ENCODE measurements at places on chromosomes 2 and 18.

- no peak for DNase-seq
Observed at GRCh38 chr2:69170661-69171060, 157.7 kb downstream of the ANTXR1 start.

- DNase-seq: no peak
Observed at GRCh38 chr18:46693996-46694395, 37.0 kb upstream of the LOXHD1 start.

DNA sequence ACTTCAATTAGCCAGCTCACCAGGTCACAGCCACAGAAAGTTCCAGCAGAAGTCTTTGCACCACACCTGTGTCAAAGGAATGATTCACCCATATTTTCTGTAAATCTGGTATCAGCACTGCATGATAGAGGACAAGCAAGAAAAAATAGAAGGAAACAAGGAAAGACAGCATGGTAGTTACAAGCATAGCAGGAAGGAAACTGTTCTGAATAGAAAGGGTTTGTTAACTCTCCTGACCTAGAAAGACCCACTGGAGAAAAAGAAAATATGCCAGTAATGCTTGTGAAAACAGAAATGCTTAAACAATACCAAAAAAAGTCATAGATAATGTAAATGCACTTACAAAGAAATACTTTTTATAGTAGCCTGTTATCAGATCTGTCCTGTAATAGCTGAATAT lies 40.8 kb downstream of the SCRN3 start:
- no peak for DNase-seq

- peak; percentile 19 for DNase-seq
Observed at GRCh38 chr2:113720167-113720566, 36.3 kb downstream of the SLC35F5 start.

DNA sequence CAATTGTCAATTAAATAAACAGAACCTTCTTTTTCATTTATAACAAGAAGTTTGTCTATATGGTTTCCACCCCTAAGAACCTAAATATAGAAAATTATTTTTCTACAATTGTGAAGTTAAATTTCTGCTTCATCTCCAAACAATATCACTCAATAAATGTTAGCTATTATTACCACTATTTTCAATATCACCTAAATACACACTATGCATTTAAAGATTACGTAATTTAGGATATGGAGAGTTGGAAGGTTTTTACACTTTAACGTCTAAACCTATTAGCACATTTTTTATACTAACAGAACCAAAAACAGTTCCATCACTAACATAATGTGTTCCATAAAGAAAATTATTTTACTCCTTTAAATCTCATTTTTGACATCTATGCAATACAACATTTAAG lies 48.0 kb downstream of the ROCK2 start:
- no peak for DNase-seq

GRCh38 chr2:7891312-7891711 lies 790.5 kb upstream of the ID2 start:
- DNase-seq: no peak

DNA sequence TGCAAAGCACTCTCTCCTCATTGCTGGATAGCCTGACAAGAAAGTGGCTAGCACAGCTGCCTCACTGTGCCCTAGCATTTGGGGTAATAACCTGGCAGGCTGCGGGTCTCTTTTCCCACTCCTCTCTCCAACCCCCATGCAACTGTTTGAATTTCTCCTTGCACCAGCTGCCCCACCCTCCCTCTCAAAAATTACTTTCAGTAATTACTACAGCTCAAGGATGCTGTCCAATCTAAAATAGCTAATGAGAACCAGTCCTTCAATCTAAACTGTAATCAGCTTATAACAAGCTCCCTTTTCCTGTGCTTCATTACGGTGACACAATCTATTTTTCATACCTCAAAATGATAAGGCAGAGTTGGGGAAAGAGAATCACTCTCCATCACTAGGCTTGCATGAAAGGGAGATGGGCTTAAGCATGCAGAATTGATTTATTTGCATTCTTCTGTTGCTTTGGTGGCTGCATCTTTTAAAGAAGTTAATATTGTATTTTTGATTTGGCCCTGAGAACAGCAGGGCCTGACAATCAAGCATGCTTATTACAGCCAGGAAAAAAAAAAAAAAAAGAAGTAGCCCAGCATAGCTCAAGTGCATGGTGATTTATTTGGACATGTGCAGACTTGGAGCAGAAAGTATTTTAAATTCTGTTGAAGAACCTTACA lies 881.8 kb downstream of the SLC4A3 start:
- DNase-seq: no peak

DNA sequence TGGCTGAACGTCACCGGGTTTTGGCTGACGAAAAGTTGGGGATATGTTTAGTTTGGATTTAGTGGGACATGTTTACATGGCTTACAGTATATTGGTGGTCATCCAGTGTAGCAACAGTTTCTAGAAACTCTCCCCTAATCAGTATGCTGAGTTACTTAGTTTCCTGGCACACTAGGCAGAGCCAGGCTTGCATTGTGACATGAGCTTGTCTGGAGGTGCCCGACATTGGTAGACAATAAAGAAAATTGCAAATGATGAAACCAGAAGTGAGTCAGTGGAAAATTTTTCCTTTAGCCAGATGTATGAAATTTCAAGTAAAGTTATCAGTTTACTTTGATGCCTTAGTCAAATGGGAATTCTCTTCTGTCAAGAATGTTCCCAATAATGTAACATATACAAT lies 276.1 kb downstream of the RDH14 start:
- no peak for DNase-seq

GRCh38 chr2:96325041-96325883 lies at the start of gene ITPRIPL1:
TSS of gene ITPRIPL1 (plus strand) at chr2:96325317. CDS start at chr2:96325840, 523 bp downstream.
- no peak for DNase-seq

DNA sequence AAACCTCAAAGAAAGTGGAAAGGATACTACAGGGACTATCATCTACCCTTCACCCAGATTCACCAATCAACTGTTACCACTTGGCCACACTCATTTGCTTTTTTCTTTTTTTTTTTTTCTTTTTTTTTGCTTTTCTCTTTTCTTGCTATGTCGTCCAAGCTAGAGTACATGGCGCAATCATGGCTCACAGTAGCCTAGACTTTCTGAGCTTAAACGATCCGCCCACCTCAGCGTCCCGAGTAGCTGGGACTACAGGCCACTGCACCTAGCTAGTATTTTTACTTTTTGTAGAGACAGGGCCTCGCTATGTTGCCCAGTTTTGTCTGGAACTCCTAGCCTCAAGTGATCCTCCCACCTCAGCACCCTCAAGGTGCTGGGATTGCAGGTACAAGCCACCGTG lies 24.0 kb downstream of the BIN1 start:
- no peak for DNase-seq

- no peak for DNase-seq
Observed at GRCh38 chr2:134087371-134087921, 166.4 kb upstream of the MGAT5 start.

- DNase-seq: no peak
Observed at GRCh38 chr18:9814431-9814830, 71.3 kb upstream of the TXNDC2 start.

DNA sequence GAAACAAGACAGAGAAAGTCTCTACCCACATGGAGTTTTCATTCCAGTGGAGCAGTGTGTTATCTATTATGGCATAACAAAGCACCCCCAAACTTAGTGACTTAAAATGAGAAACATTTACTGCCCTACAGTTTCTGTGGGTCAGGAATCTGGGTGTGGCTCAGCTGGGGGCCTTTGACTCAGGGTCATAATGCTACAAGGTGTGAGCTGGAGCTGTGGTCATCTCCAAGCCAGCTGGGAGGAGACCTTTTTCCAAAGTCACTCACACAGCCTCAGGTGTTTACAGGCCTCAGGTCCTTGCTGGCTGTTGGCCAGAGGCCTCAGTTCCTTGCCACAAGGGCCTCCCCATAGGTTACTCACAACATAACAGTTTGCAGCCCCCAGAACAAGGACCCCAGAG lies 169.2 kb downstream of the ETAA1 start:
- no peak for DNase-seq

GRCh38 chr18:74274700-74275099 lies 17.1 kb downstream of the CYB5A start:
- no peak for DNase-seq

GRCh38 chr2:81876624-81877023 lies 1572.1 kb upstream of the LRRTM1 start:
- no peak for DNase-seq

DNA sequence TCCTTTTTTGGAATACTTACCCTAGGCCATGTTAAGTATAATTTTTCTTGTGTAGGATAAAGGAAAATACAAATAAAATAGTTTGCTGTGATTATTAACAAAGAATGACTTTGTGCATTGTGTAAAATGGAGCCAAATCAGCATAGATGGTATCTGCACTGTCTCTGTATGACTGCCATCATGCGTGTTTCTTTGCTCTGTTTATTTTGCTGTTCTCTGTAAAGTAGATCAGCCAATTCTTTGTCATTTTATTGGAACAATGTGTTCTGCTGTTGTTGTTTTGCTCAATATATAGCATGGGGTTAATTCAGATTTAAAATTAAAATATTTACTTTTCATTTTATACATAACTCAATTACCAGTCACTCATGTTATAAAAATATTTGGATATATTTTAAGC lies 181.3 kb upstream of the UBE2E3 start:
- DNase-seq: no peak

- peak; percentile 16 for DNase-seq
Observed at GRCh38 chr2:204357286-204357685, 188.0 kb upstream of the PARD3B start.

GRCh38 chr18:63240531-63241316 lies 78.8 kb downstream of the BCL2 start:
- DNase-seq: no peak

- DNase-seq: no peak
Observed at GRCh38 chr2:15889442-15890123, 50.8 kb upstream of the MYCN start.

GRCh38 chr2:1750933-1751766 lies 6.8 kb upstream of the PXDN start:
- DNase-seq: peak; percentile 57

DNA sequence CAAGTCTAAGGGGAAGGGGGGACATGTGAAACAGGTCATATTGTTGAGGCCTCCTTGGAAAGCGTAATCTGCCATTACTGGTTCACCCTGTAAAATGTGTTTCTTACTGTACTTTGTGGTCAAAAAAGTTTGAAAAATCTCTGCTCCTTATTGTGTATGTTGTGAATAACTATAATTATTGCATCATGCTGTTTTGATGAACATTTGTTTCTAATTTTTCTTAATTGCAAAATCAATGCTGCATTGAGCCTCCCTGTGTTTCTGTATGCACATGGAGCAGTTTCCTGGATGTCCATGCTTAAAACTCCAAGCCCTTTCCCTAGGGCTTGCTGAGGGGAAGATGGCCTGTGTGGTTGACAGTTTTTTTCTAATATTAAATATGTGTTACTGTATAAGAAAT lies 158.6 kb downstream of the RNF144A start:
- no peak for DNase-seq

DNA sequence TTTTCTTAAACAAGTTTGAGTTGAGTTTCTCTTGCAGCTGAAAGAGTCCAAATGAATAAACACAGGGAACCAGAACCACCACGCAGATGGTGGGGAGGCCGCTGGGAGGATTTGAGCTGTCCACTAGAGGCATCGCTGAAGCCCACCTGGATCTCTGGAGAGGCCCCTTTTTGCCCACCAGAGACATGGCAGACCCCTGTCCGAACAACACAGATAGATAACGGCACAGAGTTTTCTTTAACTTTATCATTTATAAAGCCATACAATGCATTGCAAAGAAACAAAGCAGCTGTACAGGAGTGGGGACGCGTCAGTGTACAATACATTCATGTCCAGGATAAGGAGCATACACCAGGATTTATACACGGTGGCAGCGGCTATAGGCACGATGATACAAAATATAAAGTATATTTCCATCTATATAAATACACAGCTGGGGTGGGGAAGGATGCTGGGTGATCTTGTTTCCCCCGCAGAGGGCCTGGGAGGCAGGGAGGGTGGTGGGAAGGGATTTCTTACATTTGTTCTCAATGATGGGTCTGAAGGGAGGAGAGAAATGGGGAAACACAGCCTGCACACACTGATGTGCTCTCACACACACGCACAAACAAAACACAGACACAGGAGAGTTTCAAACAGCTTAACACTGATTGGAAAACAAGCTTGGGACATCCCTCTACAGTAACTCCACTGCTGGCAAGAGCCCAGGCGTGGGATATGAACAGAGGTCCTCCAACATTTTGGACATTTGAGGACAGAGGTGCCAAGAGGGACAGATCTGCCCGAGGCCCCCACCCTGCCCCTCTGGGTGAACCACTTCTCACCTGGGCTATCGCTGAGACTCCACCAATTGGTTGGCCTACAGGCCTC lies 203.0 kb downstream of the TNS1 start:
- DNase-seq: no peak

- no peak for DNase-seq
Observed at GRCh38 chr2:145919477-145919876, 1399.6 kb upstream of the ZEB2 start.

- DNase-seq: no peak
Observed at GRCh38 chr2:191870744-191871143, 23.9 kb upstream of the CAVIN2 start.

GRCh38 chr18:62138461-62139235 lies 48.2 kb downstream of the PIGN start:
- DNase-seq: no peak

DNA sequence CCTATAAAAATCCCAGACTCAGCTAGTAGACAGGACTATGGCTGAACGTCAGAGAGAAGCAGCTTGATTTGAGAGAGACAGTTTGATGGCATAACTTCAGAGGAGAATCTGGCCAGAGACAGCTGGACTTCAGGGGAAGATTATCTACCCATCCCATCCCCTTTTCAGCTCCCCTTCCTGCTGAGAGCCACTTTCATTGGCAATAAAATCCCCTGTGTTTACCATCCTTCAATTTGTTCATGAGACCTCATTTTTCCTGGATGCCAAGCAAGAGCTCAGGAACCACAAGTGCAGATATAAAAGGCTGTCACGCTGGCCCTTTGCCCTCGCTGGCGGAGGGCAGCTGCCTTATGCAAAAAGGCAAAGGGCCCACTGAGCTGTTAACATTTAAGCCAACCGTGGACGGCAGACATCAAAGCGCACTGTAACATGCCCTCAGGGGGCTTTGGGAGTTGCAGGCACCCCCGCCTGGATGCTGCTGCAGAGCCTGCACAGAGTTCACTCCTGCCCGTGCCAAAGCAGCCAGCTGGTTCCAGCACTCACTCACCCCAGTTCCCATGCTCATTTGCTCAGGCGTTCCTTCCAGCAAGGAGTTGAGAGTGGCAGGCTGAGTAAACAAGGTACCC lies 164.3 kb upstream of the PGAP1 start:
- DNase-seq: no peak

DNA sequence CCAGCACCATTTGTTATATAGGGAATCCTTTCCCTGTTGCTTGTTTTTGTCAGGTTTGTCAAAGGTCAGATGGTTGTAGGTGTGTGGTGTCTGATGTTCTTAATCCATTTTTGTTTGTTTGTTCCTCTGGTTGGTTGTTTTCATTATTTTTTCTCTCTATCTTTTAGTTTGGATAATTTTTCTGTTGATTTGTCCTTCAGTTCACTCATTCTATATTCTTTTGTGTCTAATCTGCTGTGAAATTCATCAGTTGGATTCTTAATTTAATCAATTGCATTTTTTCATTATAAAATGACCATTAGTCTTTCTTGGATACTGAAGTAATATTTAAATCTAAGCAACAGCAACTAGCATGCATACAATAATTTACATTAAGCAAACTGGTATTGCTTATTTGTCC lies 206.7 kb upstream of the TRIB2 start:
- DNase-seq: no peak

All from COR-L47 (cell line).